NCI-H526 treated with DMSO at 0.1 percent for 48 hours (cell line): ENCODE measurements at places on chromosomes 4 and X.

- DNase-seq = peak; percentile 8
These were observed 46.5 kb downstream of the CWH43 start for GRCh38 chr4:49032440-49033161.

GRCh38 chrX:14903891-14904290 is 30.7 kb downstream of the MOSPD2 start:
- no peak for DNase-seq

- DNase-seq = no peak
These were observed 451.5 kb downstream of the PCDH11X start for GRCh38 chrX:92230628-92231027.

GRCh38 chrX:151793886-151794285 is 59.3 kb downstream of the CNGA2 start:
- no peak for DNase-seq

DNA sequence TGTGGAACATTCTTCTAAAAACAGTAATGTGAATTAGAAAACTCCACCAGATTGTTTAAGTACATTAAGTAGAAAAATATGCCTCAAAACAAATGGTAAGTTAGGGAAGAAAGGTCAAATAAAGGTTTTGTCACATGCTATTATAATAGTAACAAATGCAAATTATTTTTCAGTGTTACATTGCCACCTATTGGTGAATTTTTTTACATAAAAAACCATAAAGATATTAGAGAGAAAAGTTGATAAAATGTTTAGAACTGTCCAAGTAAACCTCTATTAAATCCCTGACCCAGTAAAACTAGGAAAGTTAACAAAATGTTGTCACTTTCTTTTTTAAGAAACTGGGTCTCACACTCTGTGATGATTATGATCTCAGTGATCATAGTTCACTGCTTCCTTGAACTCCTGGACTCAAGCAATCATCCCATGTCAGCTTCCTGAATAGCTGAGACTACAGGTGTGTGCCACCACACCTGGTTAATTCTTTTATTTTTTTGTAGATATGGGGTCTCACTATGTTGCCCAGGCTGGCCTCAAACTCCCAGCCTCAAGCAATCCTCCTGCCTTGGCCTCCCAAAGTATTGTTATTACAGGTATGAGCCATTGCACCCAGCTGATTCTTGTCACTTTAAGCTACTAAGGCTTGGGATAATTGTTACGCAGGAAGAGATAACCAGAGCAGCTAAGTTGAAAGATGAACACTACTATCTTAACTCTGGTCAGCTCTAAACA is 157.6 kb downstream of the ATRX start:
- DNase-seq = no peak

GRCh38 chr4:150136481-150136880 is 58.2 kb downstream of the DCLK2 start:
- DNase-seq = no peak

- DNase-seq = no peak
These were observed 714.5 kb downstream of the CCSER1 start for GRCh38 chr4:90841676-90842075.

- DNase-seq = no peak
These were observed 138.9 kb downstream of the DCLK2 start for GRCh38 chr4:150217192-150217591.

- no peak for DNase-seq
These were observed 29.1 kb upstream of the ANAPC4 start for GRCh38 chr4:25347971-25348370.

- DNase-seq = no peak
These were observed 3.4 kb upstream of the UGDH start for GRCh38 chr4:39530682-39531081.

- DNase-seq = no peak
These were observed 558.8 kb downstream of the MID1IP1 start for GRCh38 chrX:39360101-39360500.

- DNase-seq = no peak
These were observed 174.2 kb upstream of the NOCT start for GRCh38 chr4:138841343-138841742.
